ENCODE measurements at places on chromosomes 1 and 21.

DNA sequence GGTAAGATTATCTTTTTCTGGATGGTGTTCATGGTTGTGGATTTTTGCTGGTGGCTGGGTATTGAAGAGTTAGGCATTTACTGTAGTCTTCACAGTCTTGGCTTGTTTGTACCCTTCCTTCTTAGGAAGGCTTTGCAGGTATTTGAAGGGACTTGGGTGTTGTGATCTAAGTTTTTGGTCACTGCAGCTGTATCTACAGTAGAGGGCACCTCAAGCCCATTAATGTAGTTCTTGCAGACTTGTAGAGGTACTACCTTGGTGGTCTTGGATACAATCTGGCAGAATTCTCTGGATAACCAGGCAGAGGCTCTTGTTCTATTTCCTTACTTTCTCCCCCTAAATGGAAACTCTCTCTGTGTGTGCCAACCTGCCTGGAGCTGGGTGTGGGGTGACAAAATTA, 155.8 kb upstream of the BRINP3 start:
- no peak for DNase-seq

- DNase-seq, result no peak
Measured at GRCh38 chr1:41860771-41861170, 58.0 kb downstream of the HIVEP3 start.

DNA sequence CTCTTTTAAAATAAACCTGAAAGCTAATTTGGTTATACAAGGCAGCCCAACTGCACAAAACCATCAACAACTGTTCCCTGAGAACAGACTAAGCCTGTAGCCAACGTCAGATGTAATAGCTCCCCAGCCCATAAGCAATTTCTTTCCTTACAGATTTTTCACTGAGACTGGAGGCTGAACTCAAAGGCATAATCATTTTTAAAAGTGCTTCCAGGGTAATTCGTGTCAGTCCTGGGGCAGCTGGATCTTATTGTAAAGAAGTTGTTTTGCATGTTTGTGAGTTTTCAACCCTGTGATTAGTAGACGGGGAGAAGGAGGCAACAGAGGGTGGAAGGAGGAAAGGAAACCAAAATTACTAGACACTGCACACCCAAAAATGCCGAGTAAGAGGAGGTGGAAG, 3.2 kb downstream of the DPT start:
- no peak for DNase-seq

- DNase-seq, result no peak
Measured at GRCh38 chr1:30686236-30686935, 37.0 kb downstream of the MATN1 start.

- no peak for DNase-seq
Measured at GRCh38 chr1:5904551-5904950, 87.7 kb downstream of the NPHP4 start.
